ENCODE measurements at places on chromosomes 11 and 22. TPM values are rescaled to one million over a fixed set of nuclear protein-coding genes. Genes with fewer than 3 reads are reported as not detected.

Gene TST
- total RNA-seq, result 63.9 TPM

Gene KDM2A
- 43.2 TPM for total RNA-seq

Gene LRFN4
- total RNA-seq, result 87.5 TPM

Gene SCUBE1
- 0.18 TPM for total RNA-seq

Gene MUC2
- 0.04 TPM for total RNA-seq

Gene SEPTIN5
- 10.3 TPM for total RNA-seq

Gene SLC22A25
- not detected for total RNA-seq

Gene GAS2
- total RNA-seq, result 0.52 TPM

Gene RAG2
- total RNA-seq, result not detected

Gene ANGPTL5
- total RNA-seq, result 0.14 TPM

Gene FAM180B
- not detected for total RNA-seq

Gene ANO1
- total RNA-seq, result 2.6 TPM

Gene OR8G1
- total RNA-seq, result not detected

Gene POU2AF3
- 1.8 TPM for total RNA-seq

Gene FOSL1
- total RNA-seq, result 107 TPM

Gene EMID1
- total RNA-seq, result 0.42 TPM

Gene GLYAT
- total RNA-seq, result not detected

Gene CRACR2B
- 6.4 TPM for total RNA-seq

Gene NDUFC2
- total RNA-seq, result 256 TPM

Gene SMIM35
- total RNA-seq, result not detected

Gene SYT12
- total RNA-seq, result 19.0 TPM

Gene IGSF22
- not detected for total RNA-seq

Gene SCGB1C1
- not detected for total RNA-seq

Gene MS4A8
- total RNA-seq, result not detected

All from A549 treated with AZD2906 at 1 μM for 4 hours (cell line).